ENCODE measurements at places on chromosomes 16 and 17.
A peak's percentile ranks its signal among the peaks of the same experiment; 100 is the strongest.

GRCh38 chr16:17770104-17770503, 299.3 kb upstream of the XYLT1 start:
- no peak for DNase-seq

- no peak for DNase-seq
Measured at GRCh38 chr17:81009136-81009535, 17.5 kb downstream of the CHMP6 start.

DNA sequence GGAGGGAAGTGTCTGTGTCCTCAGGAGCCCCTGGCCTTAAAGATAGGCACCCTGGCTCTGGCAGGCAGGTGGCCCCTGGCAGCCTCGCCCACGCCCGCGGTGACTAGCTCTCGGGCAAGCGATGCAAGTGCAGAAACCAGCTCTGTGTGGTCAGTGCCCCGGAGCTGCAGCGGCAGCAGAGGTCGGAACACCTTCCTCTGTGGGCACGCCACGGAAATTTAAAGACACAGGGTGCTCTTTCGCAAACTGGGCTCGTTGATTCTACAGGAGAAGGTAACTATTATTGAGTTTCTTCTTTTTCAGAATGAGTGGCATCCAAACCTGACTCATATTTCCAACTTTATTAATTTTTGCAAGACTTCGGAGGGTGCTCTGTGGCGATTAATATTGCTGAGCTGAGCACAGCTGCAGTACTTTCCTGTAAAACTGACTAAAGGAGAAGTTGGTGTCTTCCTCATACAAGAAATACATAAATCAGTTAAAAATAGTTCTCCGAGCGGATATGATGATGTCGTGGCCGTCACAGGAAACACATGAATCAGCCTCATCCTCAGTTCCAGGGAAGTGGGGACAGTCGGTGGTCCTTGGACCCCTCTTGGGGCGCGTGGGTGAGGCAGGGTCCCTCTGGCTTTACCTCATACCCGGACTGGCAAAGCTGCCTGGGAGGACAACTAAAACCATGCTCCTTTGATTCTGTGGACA, 120.2 kb downstream of the METRNL start:
- DNase-seq = peak; percentile 90

GRCh38 chr17:15255713-15256454, 9.2 kb downstream of the PMP22 start:
- peak; percentile 18 for DNase-seq

- no peak for DNase-seq
Measured at GRCh38 chr16:49835161-49835777, 20.6 kb downstream of the ZNF423 start.

GRCh38 chr17:61400066-61400716, 548 bp downstream of the TBX2 start:
- DNase-seq = no peak

- DNase-seq = no peak
Measured at GRCh38 chr17:58327363-58328194, 1.0 kb downstream of the TSPOAP1 start.

DNA sequence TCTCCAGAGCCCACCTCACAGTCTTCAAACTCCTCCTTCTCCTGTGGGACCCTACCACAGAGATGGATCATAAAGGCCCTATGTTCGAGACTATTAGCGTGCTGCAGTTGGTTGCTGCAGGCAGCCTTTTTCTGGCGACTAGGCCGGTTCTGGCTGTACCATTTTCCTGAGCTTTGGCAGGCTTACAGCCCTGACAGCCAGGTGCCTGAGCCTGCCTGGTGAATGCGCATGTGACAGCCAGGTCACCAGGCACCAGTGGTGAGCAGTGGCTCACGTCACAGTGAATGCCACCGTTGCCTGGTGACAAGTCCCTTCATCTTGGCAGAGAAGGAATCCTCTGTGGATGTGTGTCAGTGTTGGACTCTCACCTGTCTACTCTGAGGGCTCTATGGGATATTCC, 978.8 kb downstream of the KCNJ18 start:
- DNase-seq = no peak

- no peak for DNase-seq
Measured at GRCh38 chr17:45906237-45906636, 11.9 kb downstream of the MAPT start.

DNA sequence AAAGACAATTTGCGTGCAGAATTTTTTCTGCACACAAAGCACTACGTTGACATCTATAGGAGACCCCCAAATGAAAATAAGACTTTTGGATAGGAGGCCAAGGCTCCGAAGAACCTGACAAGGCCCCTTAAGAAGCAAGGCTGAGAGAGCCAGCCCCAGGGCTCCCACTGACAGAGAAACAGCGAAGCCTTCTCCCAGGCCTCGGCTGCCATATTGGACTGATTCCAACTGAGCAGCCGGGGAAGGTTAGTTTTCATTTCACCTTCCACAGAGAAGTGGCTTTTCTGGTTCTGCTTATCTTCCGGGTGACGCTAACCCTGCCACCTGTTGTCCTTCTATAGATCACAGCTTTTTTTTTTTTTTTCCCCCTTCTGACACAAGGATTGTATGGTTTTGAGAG, 356.7 kb downstream of the SOX9 start:
- DNase-seq = no peak

GRCh38 chr16:56909527-56909979, 22.4 kb upstream of the HERPUD1 start:
- no peak for DNase-seq

GRCh38 chr17:47857551-47858455, 6.8 kb upstream of the SP6 start:
- DNase-seq = no peak
